ENCODE measurements at places on chromosomes 3 and 15.

- no peak for DNase-seq
Measured at GRCh38 chr3:100402891-100403290, 1.6 kb downstream of the LNP1 start.

DNA sequence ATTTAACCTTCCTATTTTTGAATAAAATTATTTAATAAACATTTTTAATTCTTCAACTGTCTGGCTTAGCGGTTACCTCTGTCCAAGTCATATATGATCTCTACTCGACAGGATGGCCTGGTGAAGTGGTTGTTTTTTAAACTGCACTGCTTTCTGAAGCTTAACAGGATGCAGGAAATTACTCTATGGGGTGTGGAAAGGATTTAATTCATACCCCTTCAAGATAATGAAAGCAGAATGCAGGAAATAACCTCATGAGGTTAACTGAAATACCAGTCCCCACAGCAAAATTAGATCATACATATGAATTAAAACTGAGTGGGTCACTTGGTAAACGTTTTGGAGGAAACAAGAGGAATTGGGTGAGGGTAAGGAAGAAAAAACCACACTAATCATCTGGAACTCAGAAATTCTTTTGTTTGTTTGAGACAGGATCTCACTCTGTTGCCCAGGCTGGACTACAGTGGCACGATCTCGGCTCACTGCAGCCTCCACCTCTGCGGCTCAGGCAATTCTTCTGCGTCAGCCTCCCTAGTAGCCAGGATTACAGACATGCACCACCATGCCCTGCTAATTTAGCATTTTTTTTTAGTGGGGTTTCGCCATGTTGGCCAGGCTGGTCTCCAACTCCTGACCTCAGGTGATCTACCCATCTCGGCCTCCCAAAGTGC is 50.1 kb downstream of the LYSMD4 start:
- DNase-seq: no peak

- no peak for DNase-seq
Measured at GRCh38 chr3:33678073-33678472, 40.0 kb downstream of the CLASP2 start.

DNA sequence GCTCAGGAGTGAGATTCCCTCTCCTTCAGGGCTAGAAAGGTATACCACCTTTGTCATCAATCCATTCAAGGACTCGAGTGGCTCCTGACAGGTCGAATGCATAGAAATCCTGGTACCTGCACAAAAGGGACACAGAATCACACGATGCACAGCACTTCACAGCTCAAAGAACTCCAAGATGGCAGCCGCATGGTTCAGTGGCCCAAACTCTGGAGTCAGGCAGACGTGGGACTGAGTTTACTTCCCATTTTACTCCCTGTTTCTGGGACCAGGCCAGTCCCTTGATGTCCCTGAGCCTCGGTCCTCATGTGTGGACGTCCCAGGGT is 536 bp downstream of the WDR73 start:
- no peak for DNase-seq

GRCh38 chr3:195774917-195775316 is 36.8 kb downstream of the MUC4 start:
- no peak for DNase-seq

GRCh38 chr3:22620498-22620897 is 582.6 kb upstream of the UBE2E2 start:
- DNase-seq: no peak
